ENCODE measurements at places on chromosomes 2 and 18.

GRCh38 chr18:77495079-77495478 is 245.4 kb downstream of the GALR1 start:
- DNase-seq = no peak

DNA sequence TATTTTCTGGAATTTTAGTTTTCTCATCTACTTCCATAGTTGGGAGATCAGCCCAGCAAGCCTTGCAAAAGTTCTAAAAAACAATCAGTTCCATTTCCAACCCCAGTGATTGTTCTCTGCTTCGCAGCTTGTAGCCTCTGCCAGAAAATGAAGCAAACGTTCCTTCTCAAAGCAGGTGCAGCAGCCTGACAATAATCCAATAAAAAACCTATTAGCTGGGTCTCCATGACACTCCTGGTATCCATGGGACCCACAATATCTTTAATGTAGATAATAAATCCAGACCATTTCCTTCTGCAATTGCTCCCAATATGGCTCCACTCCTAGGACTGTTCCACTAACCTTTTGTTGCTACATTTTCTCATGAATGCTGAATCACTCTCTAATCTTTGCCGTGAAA is 140.8 kb upstream of the SETBP1 start:
- DNase-seq = no peak

- DNase-seq = no peak
Observed at GRCh38 chr2:869894-870293, 80.8 kb upstream of the SNTG2 start.

DNA sequence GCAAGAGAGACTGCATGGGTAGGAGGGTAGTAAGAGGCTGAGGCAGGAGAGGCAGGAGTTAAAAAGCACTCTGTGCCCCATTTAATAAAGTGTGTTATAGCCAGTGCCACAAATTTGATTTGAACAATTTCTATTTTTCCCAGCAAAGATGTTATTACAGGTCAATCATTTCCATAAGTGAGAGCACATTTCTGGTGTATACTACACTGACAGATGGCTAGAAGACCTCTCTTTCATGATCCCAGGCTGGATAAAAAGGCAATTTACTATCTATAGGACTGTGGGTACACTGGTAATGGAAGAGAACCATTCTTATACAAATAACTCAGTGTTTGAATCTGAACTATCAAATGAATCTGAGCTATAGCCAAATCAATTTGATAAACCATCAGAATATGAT is 176.2 kb downstream of the FSHR start:
- no peak for DNase-seq

GRCh38 chr2:33116799-33117198 is 170.0 kb downstream of the LTBP1 start:
- DNase-seq = no peak

- no peak for DNase-seq
Observed at GRCh38 chr2:194591192-194591591, 1065.8 kb upstream of the SLC39A10 start.

GRCh38 chr2:33494877-33495641 is 18.6 kb downstream of the RASGRP3 start:
- no peak for DNase-seq

Measured in inflammatory macrophage (primary cell).